ENCODE measurements at places on chromosomes 16 and 17.

GRCh38 chr17:36901506-36901905 lies 35.8 kb upstream of the LHX1 start:
- DNase-seq = no peak

DNA sequence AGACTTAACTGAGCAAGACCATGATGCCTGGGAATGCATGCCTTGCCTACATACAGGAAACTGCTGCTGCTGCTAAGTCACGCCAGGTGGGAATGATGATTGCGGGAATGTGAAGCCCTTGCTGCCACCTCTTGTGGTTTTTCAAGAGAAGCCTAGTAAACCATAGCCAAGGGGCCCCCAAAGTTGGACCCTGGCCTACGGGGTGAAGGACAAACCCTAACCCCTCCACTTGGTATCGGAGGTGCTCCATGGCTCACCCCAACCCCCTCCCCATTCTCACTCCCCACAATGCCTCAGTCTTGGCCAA lies 233.9 kb downstream of the ZNF423 start:
- DNase-seq = no peak

DNA sequence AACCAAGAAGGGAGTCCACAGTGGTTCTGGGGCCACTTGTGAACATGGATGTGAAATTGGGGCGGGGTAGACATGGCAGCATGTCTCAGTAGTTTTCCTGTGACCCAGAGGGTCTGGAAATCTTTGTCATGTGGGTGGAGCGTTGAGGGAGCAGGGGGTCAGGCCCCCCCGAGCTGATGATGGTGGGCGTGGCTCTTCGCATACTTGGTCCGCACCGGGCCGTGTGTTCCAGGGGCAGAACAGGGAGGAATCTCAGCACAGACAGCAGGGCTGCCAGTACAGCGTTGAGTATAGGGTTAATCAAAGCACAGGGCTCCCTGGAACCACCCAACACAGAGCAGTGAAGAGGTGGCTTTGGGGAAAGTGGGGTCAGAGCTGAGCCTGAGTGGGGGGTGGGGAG lies 267.5 kb downstream of the SEC14L1 start:
- no peak for DNase-seq

GRCh38 chr16:89706518-89707260 lies 5.2 kb upstream of the SPATA2L start:
- DNase-seq = peak; percentile 51

- DNase-seq = no peak
These were observed 1.1 kb upstream of the GFOD2 start for GRCh38 chr16:67720236-67720635.

DNA sequence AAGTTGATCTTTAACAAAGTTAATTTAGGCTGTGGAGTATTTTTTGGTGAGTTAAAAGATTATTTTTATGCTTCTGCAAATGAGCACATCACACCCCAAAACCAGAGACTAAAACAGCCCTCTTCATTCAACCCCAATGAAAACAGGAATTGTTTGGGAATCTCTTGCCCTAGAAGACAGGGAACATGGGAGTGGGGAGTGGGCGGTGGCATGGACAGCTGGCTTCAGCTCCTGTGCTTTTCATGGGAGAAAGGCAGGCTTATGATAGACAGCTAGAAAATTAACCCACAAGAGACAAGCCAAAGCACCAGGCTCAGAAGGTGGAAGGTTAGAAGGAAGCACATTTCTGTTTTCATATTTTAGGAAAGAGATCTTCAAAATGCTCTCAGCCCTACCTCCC lies 19.2 kb downstream of the GRIN2A start:
- DNase-seq = no peak

- DNase-seq = peak; percentile 65
These were observed 216.4 kb upstream of the CIBAR2 start for GRCh38 chr16:85328676-85329058.
